ENCODE measurements at places on chromosomes 2 and 18. TPM values are rescaled to one million over a fixed set of nuclear protein-coding genes. Genes with fewer than 3 reads are reported as not detected.
A peak's percentile ranks its signal among the peaks of the same experiment; 100 is the strongest.

- no peak for DNase-seq
Observed at GRCh38 chr18:40215979-40216378, 1739.1 kb upstream of the PIK3C3 start.

Gene CFAP65
- not detected for total RNA-seq

GRCh38 chr18:72555101-72555500, 11.0 kb upstream of the CBLN2 start:
- no peak for DNase-seq

GRCh38 chr2:15947431-15947830, 7.1 kb downstream of the MYCN start:
- DNase-seq = no peak

Gene SULT1C2
- 0.28 TPM for total RNA-seq

Gene DCDC2C
- not detected for total RNA-seq

DNA sequence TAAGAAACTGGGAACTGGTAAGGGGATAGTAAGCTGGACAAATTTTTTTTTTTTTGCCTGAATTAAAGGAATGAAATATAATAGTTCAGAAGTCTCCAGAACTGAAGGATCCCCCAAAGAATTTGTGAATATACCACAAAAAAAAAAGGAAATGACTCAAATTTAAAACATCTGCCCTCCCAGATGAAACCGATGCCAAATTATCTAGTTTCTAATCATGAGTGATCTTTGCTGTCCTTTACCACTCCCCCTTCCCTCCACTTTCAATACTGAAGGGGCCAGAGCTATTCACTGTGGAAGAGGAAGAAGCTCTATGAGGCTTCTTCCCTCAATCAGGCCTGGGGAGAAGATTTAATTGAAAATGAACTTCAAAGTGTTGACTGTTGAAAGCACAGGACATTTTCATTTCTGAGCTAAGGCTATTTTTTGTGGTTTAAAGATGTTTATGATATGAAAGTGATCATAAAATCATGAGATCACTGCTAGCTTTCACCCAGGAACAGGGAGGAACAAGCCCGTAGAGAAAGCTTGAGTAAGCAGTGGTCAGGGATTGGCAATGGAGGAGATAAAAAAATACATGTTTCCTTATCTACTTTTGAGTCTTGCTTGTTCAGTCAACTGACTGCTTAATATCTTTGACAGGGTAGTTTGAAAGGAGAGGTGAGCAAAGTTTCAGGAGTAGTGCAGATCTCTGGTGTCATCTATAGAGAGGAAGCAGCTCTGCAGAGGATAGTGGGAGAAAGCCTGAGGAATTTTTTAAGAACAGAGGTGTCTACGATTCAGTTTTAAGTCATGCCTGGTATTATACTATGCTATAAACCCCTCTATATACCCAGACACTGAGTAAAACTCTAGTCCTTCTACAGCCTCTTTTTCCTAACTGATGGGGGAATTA, 409.5 kb upstream of the FIGN start:
- DNase-seq = no peak

Gene GALR1
- 0.09 TPM for total RNA-seq

- peak; percentile 58 for DNase-seq
Observed at GRCh38 chr2:61905372-61906185, at the start of gene COMMD1. Gene COMMD1 (plus strand): TSS chr2:61905674. CDS start chr2:61905679, 5 bp downstream.

- DNase-seq = no peak
Observed at GRCh38 chr2:165681841-165682240, 112.2 kb downstream of the GALNT3 start.

DNA sequence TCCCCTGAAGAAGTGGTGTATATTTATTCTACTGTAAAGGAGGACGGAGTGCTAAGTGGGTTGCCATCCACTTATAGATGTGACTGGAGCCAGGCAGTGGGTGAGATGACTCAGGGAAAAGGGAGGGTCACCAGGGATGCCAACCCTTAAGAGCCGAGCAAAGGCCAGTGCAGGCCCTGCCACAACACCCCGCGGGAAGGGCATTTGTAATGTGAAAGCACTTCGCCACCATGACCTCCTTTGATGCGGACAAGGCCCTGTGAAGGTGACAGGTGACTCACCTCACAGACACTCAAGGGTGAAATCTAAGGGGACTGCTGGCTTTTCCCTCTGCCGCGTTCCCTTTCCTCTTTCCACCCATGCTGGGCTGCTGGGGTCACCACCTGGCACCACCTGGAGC, 50.2 kb upstream of the MRPL33 start:
- DNase-seq = no peak

DNA sequence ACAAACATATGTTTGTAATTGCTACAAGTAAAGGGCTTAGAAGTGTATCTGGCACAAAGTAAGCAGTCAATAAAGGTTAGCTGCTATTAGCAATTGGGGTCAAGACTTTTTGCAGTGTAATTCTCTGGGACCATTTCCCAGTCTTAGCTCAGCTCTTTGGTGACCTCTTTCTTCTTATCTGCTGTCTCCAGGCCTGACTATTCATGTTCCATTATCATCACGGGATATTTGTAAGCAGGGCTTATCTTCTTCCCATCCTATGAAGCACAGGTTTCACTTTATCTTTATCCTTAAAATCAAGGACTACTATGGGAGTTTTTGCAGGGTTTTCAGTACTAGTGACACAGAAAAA, 131.7 kb downstream of the DOCK10 start:
- no peak for DNase-seq

Gene DLGAP1
- total RNA-seq = 5.0 TPM

DNA sequence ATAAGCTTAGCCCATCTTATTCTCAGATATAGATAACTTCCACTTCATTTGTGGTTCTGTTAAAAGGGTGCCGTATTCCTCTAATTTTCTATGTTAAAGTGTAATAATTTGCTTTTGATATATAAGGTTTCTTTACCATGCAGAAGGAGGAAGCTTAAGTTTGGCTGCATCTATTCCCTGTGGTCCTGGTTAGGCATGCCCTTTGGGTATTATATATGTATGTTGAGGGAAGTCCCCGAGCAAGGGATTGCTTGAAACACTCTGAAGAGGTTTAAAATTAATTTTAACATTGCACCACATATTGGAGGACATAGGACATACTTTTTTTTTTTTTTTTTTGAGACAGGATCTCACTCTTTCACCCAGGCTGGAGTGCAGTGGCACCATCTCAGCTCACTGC, 16.9 kb upstream of the MYO1B start:
- no peak for DNase-seq

GRCh38 chr2:239305771-239306170, 95.0 kb downstream of the HDAC4 start:
- no peak for DNase-seq

DNA sequence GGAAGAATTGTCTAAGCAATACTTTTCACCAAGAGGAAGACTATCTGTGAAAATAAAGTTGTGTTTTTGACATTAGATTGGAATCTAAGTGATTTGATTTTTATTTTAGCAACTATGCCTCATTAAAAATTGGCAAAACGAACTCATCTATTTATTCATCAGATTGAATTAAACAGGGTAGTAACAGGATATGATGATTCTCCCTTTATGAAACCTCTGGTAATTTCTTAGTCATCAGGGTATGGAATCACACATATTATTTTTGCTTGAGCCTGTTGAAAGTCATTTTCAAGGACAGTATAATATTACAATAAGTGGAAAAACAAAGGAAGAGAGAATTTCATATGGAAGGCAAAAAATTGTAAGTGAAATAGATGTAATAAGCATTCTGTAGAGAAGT, 22.0 kb downstream of the ZNF804A start:
- DNase-seq = no peak

DNA sequence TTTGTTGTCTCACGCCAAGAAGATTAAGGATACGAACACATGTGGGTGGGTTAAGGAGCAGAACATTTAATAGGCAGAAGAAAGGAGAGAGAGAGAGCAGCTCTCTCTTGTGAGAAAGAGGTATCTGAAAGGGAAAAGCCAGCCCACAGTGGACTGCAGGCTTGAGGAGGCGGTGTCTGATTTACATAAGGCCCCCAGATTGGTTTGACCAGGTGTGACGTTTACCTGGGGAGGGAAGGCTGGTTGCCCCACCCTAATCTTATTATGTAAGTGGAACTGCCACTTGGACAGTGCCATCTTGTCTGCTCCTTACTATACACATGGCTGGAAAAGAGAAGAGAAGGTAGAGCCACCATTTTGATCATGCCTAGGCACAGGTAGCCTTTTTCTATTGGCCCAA, 189.2 kb downstream of the NCK2 start:
- no peak for DNase-seq

- no peak for DNase-seq
Observed at GRCh38 chr2:172806493-172806892, 70.8 kb downstream of the RAPGEF4 start.

- no peak for DNase-seq
Observed at GRCh38 chr2:88320076-88320773, 132.3 kb downstream of the FOXI3 start.

Gene EPHA4
- total RNA-seq = 18.5 TPM

Gene ZSWIM2
- not detected for total RNA-seq
